GM23338 (cell line): ENCODE measurements at places on chromosomes 2 and 18. TPM values are rescaled to one million over a fixed set of nuclear protein-coding genes. Genes with fewer than 3 reads are reported as not detected.

The YES1 gene
- 327 and 340 TPM in 2 replicates for total RNA-seq

The PREB gene
- total RNA-seq: 65.9 and 79.7 TPM in 2 replicates

The TCF7L1 gene
- 42.4 and 47.3 TPM in 2 replicates for total RNA-seq

The UGT1A8 gene
- 0.45 TPM in 1 of 2 replicates, not detected in the other for total RNA-seq

The UXS1 gene
- total RNA-seq: 50.2 and 131 TPM in 2 replicates

The OR6B2 gene
- not detected in 2 replicates for total RNA-seq

GRCh38 chr2:103135679-103136078 is 373.8 kb downstream of the TMEM182 start:
- no peak for DNase-seq

DNA sequence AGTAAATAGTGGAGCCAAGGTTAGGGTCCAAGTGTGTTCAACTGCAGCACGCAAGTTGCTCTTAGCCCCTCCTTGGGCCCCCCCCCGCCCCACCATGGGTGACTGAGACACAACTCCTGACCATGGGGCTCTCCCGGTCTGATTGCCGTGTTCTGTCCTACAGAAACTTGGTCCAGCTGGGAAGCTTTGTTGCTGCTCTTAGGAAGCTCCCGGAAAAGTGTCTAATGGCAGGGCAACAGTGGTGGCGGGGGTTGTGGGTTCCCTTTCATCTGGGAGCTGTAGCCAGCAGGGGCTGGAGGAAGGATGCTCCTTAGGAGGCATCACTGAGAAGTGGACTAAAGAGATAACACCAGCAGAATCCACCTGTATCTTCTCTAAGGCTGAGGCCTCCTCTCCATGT is 111.1 kb downstream of the CYP26B1 start:
- no peak for DNase-seq

- no peak for DNase-seq
These were observed 338.4 kb downstream of the SOCS6 start for GRCh38 chr18:70627182-70627802.

DNA sequence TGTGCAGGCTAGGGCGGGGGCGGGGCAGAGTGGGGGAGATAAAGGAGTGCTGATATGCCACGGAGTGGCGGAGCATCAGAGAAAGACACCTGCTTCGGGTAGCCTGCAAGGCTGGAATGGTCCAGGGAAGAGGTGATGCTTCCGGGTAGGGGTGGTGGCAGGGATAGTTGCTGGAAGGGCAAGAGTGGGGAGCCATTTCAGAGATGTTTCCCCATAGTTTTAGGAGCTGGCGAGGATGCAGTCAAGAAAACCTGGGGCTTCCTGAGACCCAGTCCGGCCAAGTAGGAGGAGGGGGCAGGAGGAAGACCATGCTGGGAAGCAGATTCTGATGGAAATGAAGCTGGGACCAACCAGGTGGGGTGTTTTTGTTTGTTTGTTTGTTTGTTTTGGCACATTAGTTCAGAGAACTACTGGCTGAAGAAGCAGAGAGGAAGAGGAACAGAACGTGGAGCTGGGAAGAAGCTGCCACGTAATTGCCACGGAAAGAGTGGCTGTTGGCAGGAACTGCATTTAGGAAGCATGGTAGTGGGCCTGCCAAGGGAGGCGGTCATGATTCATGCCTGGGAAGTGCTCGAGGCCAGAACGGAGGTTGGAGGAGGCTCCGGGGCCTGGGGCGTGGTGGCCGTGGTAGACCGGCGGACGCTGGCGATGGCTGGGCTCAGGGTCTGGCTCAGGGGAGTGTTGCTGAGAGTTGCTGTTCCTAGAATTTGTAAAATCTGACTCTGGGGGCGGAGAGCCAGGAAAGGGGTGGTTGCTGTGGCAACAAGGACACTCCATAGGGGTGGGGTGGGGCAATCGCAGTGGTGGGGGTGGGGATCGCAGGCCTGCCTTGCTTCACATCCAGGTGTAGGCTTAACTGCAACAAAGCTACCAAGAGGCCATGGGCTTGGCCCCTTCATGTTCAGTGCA is 8.6 kb upstream of the INPP5D start:
- peak; percentile 87 for DNase-seq

DNA sequence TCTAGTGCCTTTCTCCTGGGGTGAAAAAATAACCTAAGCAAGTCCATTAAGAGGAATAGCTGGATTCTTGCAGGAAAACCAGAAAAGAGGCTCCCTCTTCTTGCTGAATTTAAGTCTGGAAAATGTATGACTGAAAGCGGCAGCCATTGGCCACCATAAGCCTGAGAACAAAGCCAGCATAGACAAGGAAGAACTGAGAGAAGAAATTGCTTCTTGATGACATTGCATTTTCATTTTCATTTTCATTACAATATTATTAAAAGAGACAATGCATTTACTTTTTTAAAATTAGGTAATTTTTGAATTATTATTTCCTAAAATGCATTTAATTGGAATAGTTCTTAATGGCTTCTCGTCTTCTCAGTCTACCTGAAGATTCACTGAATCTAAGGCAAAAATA is 1157.5 kb upstream of the ZEB2 start:
- DNase-seq: no peak

GRCh38 chr2:172241222-172241621 is 138.5 kb upstream of the DLX2 start:
- DNase-seq: no peak

GRCh38 chr2:96116879-96117533 is 635 bp upstream of the ADRA2B start:
- peak; percentile 78 for DNase-seq

- no peak for DNase-seq
These were observed 662.3 kb downstream of the IRS1 start for GRCh38 chr2:226137201-226137811.

DNA sequence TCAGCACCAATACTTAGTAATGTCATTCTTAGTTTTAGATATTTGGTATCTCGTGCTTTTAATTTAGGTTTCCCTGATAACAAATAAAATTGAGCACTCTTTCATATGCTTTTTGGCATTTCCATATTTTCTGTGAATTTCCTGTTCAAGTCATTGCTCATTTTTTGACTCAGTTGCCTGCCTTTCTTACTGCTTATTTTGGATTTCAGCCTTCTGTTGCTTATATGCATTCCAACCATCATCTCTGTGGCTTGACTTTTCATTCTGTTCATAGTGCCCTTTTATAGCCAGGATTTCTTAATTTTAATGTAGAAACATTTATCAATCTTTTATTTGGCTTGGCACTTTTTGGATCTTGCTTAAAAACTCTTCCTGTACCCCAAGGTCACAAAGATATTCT is 14.5 kb upstream of the KIF3C start:
- no peak for DNase-seq

GRCh38 chr2:188979187-188980114 is 5.3 kb downstream of the COL3A1 start:
- DNase-seq: no peak

- DNase-seq: no peak
These were observed 10.5 kb downstream of the MAPRE3 start for GRCh38 chr2:26980971-26981370.

GRCh38 chr2:17057109-17058017 is 391.7 kb upstream of the CYRIA start:
- no peak for DNase-seq

GRCh38 chr2:160651416-160652200 is 158.0 kb upstream of the RBMS1 start:
- no peak for DNase-seq

- DNase-seq: peak; percentile 90
These were observed 39.0 kb upstream of the MAL start for GRCh38 chr2:94986392-94986963.

GRCh38 chr2:212970132-212970531 is 181.3 kb downstream of the IKZF2 start:
- DNase-seq: no peak

GRCh38 chr2:181937473-181937872 is 45.9 kb downstream of the ITPRID2 start:
- DNase-seq: no peak

GRCh38 chr18:23337599-23338444 is 115.3 kb upstream of the RIOK3 start:
- peak; percentile 75 for DNase-seq

GRCh38 chr2:22596306-22596705 is 788.7 kb upstream of the KLHL29 start:
- DNase-seq: no peak

DNA sequence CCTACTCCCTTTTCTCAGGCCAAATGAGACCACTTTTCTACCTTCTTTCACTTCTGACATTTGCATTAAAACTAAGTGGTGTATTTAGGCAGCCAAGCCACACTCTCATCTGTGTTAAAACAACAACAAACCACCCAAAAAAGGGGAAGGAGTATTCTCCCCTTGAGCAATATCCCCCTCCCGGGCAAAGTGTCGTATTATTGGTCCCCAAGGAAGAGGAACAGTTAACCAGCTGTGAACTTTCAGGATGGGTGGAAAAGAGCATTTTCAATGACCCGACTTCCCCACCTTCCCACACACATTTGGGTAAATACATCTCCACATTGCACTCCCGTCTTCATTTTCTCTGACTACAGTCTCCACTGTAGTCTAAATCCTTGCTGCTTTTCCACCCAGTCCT is 44.3 kb downstream of the FEZ2 start:
- no peak for DNase-seq

DNA sequence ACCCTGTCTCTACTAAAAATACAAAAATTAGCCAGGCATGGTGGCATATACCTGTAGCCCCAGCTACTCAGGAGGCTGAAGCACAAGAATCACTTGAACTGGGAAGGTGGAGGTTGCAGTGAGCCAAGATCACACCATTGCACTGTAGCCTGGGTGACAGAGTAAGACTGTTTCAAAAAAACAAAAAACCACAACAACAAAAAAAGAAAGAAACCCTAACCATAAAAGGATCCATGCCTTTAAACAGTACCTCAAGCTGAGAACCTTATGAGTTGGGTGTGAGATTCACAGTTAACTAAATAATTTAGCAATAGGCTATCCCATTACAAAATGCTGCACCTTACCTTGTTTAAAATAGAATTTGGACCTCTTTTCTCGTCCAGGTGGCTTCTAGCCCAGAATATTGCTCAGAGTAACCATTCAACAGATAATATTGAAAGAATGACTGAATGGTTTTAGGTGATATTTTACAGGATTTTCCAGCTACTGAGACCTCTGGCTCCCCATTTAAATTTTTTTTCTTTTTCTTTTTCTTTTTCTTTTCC is 6.4 kb downstream of the DPYSL5 start:
- no peak for DNase-seq

DNA sequence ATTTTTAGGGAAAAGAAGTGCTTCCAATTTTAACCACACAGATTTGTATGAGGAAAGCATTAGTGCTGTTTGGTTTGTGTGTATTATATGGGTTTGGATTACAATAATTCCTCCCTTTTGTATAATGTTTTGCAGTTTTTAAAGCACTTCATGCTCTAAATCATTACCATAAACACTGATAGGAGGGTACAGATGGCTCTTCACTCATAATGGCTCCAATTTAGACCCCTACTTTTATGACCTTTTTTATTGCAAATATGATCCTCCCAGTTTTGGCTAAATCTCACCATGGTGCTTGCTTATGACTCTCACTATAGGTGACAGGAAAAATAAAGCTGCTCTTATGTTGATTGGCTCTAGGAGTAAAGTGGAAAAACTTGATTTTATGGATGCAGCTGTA is 23.8 kb upstream of the TMEM17 start:
- no peak for DNase-seq

GRCh38 chr2:233830111-233830802 is 24.1 kb downstream of the HJURP start:
- DNase-seq: no peak
